ENCODE measurements at places on chromosomes 6 and 20.

DNA sequence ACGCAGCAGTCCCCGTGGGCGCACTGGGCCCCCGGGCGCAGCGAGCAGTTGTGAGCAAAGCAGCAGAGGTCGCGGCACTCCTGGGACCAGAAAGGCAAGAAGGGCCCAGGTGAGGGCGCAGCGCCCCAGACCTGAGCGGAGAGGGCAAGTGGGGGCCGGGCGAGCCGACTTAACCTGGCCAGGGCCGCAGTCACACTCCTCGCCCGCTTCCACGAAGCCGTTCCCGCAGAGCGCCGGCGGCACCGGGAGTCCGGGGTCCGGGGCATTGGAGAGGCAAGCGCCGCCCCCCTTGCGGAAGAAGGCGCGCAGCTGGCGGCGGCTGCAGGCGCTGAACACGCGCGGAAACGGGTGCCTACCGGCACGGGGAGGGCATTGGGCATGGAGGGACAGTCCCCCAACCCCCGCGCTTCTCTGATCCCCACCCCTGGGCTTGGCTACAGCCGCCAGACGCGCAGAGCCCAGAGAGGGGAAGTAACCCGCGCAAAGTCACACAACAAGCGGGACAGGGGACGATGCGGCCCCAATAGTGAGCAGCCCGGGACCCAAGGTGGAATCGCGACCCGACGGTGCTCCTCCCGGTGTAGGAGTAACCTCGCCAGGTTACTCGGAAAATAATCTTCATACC is 9.2 kb downstream of the ADAM33 start:
- H3K4me3 ChIP-seq, result no peak overlapping the region
- DNase-seq, result no peak
- no peak overlapping the region for H3K27ac ChIP-seq
- H3K36me3 ChIP-seq, result no peaks in the 10 kb centered on the region
- H3K27me3 ChIP-seq, result peaks cover 7% of the 10 kb centered on the region

GRCh38 chr6:168641446-168641845 is 200.5 kb downstream of the SMOC2 start:
- DNase-seq, result no peak
- H3K4me1 ChIP-seq, result peaks cover 9% of the 10 kb centered on the region
- no peaks in the 10 kb centered on the region for H3K36me3 ChIP-seq
- H3K27ac ChIP-seq, result no peak overlapping the region

DNA sequence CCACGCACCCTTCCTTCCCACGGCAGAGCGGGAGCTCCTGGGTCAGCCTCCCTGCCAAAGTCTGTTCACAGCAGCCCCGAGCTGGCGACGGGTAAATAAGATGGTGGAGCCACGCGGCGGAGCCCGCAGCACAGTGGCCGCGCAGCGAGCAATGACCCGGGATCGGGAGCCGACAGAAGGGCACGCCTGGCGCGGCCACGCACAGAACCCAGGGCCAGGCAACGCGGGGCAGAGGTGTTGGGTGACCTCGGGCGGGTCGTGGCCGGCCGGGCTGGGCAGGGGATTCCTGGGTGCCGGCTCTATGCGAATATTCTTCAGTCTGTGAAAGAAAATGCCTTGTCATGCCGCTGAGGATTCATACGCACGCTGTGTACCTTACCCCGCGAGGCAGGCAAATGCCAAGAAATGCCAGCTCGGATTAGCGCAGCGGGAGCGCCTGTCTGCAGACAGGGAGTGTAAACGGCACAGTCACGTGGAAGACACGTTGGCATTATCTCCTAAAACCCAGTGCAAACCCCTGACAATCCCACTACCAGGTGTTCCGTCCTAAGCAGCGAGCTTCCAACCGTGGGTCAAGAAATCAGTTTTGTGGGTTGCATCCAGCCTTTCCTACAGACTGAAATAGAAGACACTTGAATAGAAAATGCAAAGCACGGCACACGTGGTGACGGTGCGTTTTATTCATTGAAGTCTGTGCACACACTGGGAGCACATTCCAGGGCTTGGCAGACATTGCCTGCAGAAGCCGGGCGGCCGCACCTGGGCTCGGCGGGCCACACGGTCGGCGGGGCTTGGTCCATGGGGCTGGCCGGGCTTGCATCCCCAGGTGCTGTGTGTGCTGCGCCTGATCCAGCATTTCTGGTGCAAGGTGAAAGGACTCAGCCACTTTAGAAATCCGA is 18.3 kb downstream of the CHRNA4 start:
- no peak for DNase-seq
- H3K4me1 ChIP-seq, result no peaks in the 10 kb centered on the region
- H3K4me3 ChIP-seq, result no peak overlapping the region
- H3K27ac ChIP-seq, result no peak overlapping the region
- no peaks in the 10 kb centered on the region for H3K36me3 ChIP-seq

DNA sequence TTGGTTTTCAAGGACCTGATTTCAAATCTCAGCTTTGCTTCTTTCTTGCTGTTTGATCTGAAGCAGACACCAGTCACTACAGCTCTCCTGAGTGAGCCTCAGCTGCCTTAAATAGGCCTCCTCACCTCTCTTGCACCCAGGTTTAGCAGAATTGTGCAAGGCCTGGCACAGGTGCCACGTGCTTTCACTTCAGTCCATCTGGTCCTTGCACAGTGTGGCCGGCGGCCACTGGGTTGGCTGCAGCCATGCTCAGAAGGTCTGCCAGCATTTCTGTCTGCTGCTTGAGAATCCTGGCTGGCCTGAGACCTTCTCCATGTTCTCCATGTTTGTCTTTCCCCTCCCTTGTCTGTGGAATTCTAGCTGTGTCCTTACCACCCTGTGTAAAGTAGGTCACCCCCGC is 14.5 kb upstream of the DAAM2 start:
- no peaks in the 10 kb centered on the region for H3K27me3 ChIP-seq
- no peak overlapping the region for H3K27ac ChIP-seq
- no peak overlapping the region for H3K4me3 ChIP-seq
- H3K4me1 ChIP-seq, result no peaks in the 10 kb centered on the region
- DNase-seq, result no peak
- H3K36me3 ChIP-seq, result no peaks in the 10 kb centered on the region

DNA sequence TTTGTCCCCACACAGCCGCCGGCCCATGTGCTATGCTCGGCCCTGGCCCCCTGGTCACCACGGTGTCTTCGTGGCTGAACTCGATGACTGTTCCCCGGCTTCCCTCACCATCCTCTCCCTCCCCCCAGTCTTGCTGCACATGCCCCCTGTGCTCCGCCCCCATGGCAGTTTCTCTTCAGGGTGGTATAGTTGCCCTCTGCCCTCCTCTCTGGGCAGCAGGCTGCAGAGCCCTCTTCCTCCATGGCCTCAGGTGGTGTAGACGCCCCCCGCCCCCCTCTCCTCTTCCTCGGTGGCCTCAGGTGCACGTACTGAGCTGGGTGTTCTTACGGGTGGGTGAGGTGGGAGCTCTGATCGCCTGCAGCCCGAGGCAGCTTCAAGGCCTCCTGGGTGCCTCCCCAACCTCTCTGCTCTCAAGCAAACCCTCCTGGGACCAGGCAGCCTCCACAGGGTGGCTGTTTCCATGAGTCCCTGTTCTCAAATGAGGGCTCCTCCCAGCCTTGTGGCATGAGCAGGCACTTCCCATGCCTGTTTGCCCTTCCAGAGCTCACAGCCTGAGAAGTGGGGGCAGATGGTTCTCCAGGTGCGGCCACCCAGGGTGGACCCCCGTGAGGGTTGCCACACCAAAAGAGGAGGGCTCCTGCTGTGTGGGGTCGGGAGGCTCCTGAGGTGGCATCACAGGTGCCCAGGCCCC is 24.8 kb downstream of the COL20A1 start:
- no peaks in the 10 kb centered on the region for H3K4me1 ChIP-seq
- H3K36me3 ChIP-seq, result no peaks in the 10 kb centered on the region
- DNase-seq, result no peak

Measured in immature natural killer cell (primary cell).